ENCODE measurements at places on chromosomes 6 and 20. TPM values are rescaled to one million over a fixed set of nuclear protein-coding genes. Genes with fewer than 3 reads are reported as not detected.

Gene CCDC170
- 0.54 TPM for polyA plus RNA-seq

Gene C20orf202
- 0.06 TPM for polyA plus RNA-seq

DNA sequence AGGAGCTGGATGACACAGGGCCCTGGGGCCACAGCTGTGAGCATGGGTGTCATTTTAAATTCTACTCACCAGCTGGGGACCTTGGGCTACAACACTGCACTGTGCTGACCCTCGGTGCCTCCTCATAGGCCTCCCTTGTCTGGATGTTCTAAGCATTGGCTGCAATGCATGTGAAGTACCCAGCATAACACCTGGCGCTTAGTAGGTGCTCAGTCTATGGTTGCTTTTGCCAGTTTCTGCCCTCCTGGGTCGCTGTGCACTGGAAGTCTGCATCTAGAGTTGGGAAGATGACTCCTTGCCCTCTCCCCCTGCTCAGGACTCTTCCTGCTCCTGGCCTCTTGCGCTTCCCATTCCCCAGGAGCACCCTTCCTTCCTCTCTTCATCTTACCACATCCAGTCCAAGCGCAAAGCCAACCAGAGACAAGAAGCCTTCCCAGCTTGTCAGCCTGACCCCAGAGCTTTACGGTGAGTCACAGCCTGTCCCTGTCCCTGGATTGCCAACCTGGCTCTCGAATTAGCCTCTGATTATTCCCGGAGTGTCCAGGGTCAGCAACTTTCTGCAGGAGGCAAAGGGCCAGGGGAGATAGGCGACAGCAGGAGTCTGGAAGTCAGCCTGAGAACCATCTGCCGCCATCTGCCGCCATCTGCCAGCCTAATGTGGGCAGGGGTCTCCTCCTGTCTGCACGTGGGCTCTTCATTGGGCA, 8.8 kb downstream of the SLC13A3 start:
- H3K4me3 ChIP-seq = no peak overlapping the region
- H3K4me1 ChIP-seq = no peaks in the 10 kb centered on the region
- peaks cover 42% of the 10 kb centered on the region for H3K27me3 ChIP-seq
- DNase-seq = no peak
- no peak overlapping the region for H3K27ac ChIP-seq

- no peak for DNase-seq
- peaks cover 6% of the 10 kb centered on the region for H3K27me3 ChIP-seq
- H3K36me3 ChIP-seq = no peaks in the 10 kb centered on the region
- H3K4me3 ChIP-seq = no peak overlapping the region
- peaks cover 9% of the 10 kb centered on the region for H3K4me1 ChIP-seq
- H3K27ac ChIP-seq = no peak overlapping the region
Measured at GRCh38 chr6:215335-216034, 76.8 kb upstream of the DUSP22 start.

DNA sequence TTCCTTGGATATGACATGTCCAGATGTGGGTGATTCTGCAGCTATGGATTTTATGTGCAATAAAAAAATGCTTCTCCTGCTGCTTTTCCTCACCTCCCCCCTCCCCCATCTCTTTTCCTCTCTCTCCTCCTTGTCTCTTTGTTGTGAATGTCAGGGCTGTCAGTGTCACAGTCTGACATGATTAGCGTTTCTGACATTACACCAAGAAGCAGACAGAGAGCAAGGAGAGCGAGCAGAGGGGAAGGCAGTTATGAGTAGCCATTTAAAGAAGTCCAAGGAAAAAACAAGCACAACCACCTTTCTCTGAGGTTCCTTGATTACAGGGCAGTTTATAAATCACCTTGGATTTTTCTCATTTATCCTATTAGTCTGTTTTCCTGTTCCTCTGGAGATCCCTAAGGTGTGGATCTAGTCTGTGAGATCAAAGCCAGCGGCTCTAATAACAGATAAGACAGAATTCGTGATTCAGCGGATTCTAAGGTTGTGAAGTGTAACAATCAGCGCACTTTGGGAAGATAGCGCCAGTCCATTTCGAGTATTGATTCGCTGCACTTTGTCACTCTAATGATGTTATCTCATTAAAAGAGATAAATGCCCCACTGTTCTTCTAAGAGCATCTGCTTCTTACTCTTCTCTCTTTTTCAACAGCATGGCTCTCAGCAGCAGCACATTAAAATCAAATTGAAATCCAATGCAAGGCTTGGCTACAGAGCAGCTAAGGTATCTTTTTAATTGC, 101.4 kb downstream of the BACH2 start:
- H3K27me3 ChIP-seq = no peaks in the 10 kb centered on the region
- no peak for DNase-seq
- no peak overlapping the region for H3K27ac ChIP-seq
- no peak overlapping the region for H3K4me3 ChIP-seq

DNA sequence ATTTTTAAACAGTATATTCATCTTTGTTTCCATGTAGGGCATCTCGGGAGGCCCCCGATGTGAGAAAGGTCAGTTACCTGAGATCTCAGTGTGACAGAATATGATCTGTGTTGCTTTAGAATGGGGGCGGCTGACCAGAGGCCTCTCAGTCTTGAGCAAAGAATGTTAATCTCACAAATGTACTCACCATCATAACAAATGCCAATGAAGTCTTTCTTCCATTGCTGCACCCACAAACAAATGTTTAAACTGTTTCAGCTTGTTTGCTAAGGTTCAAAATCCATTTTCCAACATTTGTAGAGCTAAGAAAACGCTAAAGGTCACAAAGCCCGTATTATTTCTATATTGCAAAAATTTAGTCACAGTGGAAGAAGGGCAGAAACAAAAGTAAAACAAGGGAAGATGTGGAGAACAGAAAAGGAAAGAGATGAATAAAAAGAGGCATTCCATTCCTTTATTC, 31.8 kb downstream of the ELOVL2 start:
- no peak overlapping the region for H3K27ac ChIP-seq
- no peak overlapping the region for H3K4me3 ChIP-seq
- H3K36me3 ChIP-seq = no peaks in the 10 kb centered on the region
- H3K27me3 ChIP-seq = no peaks in the 10 kb centered on the region

DNA sequence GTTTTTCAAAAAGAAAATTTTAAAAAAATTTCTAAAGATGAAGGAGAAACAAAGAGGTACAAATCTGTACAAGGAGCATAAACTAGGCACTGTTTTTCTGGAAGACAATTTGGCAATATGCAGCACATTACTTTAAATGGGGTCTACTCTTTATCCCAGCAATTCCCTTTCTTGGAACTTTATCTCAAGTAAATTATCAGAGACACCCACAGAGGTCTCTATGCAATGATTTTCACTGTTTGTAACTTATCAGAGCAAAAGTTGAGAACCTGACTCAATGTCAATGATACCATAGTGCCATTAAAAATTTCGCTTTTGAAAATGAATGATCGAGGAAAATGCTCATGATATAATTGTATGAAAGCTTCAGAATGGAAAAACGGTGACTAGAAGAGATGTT, 35.7 kb downstream of the SLC22A23 start:
- no peak overlapping the region for H3K4me3 ChIP-seq
- H3K27me3 ChIP-seq = no peaks in the 10 kb centered on the region
